EL (cell line): ENCODE measurements at places on chromosomes 1 and 21.

DNA sequence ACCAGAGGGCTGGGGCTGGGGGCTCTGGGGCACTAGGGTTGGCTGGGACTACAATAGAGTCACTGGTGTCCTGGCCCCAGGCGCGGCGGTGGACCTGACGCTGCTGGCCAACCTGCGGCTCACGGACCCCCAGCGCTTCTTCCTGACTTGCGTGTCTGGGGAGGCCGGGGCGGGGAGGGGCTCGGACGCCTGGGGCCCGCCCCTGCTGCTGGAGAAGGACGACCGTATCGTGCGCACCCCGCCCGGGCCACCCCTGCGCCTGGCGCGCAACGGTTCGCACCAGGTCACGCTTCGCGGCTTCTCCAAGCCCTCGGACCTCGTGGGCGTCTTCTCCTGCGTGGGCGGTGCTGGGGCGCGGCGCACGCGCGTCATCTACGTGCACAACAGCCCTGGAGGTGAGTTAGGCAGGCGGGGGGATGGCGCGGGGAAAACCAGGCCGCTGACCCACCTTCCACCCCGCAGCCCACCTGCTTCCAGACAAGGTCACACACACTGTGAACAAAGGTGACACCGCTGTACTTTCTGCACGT, 4.1 kb downstream of the TIE1 start:
- no peak for DNase-seq

DNA sequence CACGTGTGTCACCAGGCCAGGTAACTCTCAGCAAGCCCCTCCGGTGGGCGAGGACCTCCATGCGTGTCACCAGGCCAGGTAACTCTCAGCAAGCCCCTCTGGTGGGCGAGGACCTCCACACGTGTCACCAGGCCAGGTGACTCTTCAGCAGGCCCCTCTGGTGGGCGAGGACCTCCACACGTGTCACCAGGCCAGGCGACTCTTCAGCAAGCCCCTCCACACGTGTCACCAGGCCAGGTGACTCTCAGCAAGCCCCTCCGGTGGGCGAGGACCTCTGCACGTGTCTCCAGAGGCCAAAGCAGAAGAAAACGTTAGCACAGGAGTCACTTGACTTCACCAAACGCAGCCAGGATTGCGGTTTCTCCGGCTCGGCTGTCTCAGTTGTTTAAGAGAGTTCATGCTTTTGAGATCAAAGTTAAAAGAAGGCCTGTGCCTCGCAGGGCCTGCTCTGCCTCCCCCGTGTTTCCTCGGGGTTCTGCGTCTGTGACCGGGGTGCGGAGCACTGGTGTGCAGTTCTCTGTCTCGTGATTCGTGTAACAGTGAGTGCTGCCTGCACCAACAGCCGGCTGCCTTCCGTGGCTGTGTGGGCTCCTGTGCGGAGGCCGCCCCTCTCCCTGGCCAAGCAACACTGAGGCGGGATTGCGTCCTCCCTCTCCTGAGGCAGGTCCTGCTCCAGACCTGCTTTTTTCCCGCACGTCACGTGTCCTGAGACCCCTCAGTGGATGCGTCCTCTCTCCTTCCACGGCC, 56.6 kb downstream of the PRKCZ start:
- no peak for DNase-seq

GRCh38 chr1:38138498-38139233, 92.1 kb upstream of the POU3F1 start:
- peak; percentile 99 for DNase-seq

GRCh38 chr1:100989306-100990077, 36.1 kb downstream of the DPH5 start:
- peak; percentile 85 for DNase-seq

GRCh38 chr1:221276896-221277409, 397.7 kb downstream of the HLX start:
- no peak for DNase-seq

- DNase-seq: peak; percentile 92
Measured at GRCh38 chr1:41418857-41419583, 57.8 kb downstream of the FOXO6 start.

GRCh38 chr1:13899856-13900255, 199.9 kb downstream of the PRDM2 start:
- DNase-seq: no peak
